ENCODE measurements at places on chromosomes 1 and 21. TPM values are rescaled to one million over a fixed set of nuclear protein-coding genes. Genes with fewer than 3 reads are reported as not detected.

DNA sequence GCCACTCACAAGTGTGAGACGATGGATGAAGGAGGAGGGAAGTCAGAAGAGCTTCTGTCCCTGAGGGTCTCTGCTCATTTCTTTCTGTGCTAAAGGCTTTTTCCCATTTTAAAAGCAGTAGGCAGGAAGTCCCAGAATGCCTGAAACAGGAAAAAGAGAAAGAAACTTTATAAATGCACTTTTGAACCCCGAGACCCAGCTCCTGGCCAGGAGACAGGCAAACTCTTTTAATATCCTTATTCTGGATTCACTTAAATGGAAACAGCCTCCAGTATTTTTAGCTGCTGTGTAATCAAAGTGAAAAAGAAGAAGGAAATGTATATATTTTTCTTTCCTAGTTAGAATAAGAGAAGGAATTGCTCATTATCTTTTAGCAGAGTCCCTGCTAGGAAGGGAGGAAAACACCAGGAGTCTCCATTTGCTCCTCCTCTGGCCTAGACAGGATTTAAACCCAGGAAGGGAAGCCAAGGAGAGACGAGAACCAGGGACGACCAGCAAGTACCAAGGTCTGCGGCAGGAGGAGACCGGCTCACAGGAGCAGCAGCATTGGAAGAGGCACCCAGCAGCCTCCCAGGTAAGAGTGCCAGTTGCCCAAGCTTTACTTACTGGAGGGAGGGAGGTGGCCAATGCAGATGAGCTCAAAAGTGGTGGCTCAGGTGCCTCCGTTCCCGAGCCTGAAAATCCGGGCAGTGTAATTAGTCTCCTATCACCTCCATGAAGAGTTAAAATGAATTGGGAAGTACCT, at the start of gene TNN:
TSS of gene TNN (plus strand) at position 472 of the 745 bp plus-strand sequence. CDS start 9,586 bp downstream, outside the sequence.
- DNase-seq = no peak

- DNase-seq = peak; percentile 41
Measured at GRCh38 chr1:154786804-154787570, 83.1 kb downstream of the KCNN3 start.

GRCh38 chr1:180494370-180494769, 8.0 kb downstream of the ACBD6 start:
- DNase-seq = no peak

- no peak for DNase-seq
Measured at GRCh38 chr21:35113064-35113463, 64.0 kb upstream of the RUNX1 start.

- DNase-seq = no peak
Measured at GRCh38 chr1:198495631-198496030, 44.8 kb downstream of the ATP6V1G3 start.

DNA sequence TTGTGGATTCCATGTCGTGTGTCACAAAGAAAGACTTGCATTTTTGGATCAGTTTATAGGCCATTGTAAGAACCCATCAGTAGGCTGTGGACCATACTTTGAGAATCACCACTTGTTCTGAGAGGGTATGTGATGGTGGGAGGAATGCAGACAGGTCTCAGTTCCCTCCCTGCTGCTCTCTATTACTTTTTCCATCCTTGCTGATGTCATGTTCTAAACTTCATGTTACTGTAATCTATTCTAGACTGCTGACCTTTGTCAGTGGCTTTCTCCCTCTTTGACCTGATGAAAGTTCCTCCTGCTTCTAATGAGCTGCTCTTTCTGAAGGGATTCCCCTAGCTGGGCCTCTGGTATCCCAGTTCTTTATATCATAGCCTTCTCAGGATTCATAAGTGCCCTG, 46.1 kb downstream of the ST3GAL3 start:
- DNase-seq = no peak

The EPHA10 gene
- total RNA-seq = 1.7 TPM

The CHRM3 gene
- 9.7 TPM for total RNA-seq

The GUCA2B gene
- not detected for total RNA-seq

The PEAR1 gene
- 16.2 TPM for total RNA-seq

The TTC3 gene
- 162 TPM for total RNA-seq

The TMPRSS3 gene
- 7.0 TPM for total RNA-seq

The KIF17 gene
- total RNA-seq = 12.6 TPM

The MSH4 gene
- not detected for total RNA-seq

The GRHL3 gene
- total RNA-seq = not detected

The ZP4 gene
- not detected for total RNA-seq

The DNAJC28 gene
- 3.1 TPM for total RNA-seq

Data from upper lobe of left lung (tissue), 6 donors.